ENCODE measurements at places on chromosomes 7 and 10.

DNA sequence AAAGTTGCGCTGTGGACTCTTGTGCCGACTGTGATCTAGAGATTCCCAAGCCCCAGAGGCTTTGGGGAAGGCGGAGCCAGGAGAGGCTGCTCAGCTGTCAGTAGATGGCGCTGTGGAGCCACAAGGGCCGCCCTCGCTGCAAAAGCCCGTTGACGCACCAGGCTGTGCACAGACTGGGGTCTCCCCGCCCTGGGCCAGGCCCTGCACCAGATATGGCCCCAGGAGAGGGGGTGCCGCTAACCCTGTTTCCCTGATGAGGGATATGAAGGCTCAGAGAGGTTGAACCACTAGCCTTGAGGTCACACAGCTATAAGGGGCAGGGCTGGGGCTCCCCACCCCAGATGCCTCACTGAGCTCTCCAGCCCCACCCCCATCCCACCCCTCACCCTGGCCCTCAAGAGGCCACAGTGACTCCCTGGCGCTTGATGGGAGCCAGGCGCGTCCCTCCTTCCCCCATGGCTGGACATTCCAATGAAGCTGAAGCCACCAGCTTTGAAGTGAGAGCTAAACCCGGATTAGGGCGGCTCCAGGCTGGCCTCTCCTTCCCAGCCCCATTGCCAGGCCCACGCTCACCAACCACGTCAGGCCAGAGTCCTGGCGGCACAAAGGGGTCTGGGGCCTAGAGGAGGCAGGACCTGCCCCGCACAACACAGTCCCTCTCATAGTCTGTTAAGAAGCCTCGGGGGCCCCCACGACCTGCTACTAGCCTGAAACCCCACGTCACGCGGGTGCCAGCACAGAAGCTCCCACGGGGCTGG is 26.4 kb downstream of the MYL10 start:
- DNase-seq, result peak; percentile 80

GRCh38 chr10:76555067-76555670 is 1082.4 kb downstream of the KCNMA1 start:
- no peak for DNase-seq

DNA sequence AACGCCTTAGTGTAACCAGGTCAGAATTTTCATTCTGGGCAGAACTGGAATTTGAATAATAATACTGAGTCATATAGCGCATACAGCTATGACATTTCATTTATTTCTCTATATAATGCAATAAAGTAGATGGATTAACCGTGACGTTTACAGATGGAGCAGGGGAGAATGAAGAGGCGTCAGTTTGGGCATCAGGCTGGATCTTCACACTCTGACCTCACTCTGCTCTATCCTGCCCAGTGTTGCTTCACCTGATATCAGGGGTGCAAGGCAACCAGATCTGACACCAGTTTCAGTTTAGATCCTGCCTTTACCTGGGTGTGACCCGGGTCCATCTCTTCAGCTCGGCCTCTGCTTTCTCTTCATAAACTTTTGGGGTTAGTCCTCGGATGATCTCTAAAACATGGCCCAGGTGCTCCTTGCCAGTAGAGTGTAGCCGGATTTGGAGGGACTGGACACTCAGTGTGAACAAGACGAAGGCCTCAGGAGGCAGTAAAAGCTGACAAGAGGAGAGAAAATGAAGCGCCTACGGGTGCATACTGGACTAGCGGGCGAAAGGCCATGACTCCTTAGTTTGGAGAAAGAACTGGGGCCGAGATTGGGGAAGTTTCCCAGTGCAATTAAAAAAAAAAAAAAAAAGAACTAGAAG is 1.4 kb upstream of the ZYX start:
- no peak for DNase-seq

DNA sequence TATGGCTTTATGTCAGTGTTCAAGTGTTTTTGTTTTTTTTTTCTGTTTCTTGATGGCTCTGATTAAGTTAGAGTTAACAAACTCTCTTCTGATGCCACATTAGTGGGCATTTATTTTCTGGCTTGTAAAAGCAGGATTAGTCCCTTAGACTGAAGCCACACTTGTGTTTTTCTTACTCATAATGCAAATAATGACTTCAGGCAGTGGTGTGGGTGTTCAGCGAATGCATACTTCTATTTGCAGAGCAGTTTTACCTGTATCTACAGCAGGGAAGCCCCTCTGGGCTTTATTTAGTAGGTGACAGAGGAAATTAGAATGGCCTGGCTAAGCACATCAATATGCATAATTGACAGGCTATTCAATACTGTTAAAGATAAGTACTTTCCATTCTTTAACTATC is 79.9 kb downstream of the CNNM2 start:
- DNase-seq, result no peak
